ENCODE measurements at places on chromosomes 2 and 18.

GRCh38 chr2:74768401-74768914, 65.5 kb upstream of the HK2 start:
- DNase-seq = no peak

DNA sequence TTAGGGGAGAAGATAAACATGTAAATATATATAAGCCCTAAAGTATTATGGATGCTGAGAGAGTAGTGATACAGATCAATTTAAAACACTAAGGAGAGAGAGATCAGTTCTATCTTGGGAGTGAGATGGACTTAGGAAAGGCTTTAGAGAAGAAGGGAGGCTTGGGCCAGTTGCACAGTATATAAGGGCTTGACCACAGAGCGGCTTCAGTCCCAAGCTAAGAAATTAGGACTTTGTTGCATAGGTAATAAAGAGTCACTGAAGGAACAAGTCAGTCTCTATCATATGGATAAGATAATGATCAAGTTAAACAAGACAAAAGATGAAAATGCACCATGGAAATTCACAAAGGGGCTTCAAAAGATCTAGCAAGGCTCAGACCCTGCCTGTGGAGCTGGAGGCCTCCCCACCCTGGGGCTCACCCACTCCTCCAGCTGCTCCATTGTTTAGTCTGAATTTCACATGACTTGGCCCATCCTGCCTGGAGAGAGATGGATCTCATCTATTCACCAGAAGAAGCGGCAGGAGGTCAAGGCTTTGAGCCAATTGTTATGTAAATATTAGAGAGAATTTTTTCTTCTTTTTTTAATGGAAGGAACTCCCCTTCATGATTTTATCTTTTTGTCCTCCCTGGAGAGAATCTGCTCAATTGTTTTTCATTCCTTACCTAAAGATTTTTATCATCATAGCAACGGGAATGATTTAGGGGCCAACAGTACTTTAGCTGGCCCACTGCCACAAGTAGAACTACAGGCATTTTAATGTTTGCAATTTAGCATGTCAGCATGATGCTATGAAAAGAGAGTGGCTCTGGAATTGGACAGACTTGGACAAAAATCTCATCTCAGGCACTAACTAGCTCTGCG, 44.0 kb downstream of the GYPC start:
- no peak for DNase-seq

- peak; percentile 9 for DNase-seq
Measured at GRCh38 chr18:76801567-76802505, 20.5 kb upstream of the ZNF236 start.

GRCh38 chr18:44682871-44683221, 2.2 kb downstream of the SETBP1 start:
- DNase-seq = peak; percentile 77

DNA sequence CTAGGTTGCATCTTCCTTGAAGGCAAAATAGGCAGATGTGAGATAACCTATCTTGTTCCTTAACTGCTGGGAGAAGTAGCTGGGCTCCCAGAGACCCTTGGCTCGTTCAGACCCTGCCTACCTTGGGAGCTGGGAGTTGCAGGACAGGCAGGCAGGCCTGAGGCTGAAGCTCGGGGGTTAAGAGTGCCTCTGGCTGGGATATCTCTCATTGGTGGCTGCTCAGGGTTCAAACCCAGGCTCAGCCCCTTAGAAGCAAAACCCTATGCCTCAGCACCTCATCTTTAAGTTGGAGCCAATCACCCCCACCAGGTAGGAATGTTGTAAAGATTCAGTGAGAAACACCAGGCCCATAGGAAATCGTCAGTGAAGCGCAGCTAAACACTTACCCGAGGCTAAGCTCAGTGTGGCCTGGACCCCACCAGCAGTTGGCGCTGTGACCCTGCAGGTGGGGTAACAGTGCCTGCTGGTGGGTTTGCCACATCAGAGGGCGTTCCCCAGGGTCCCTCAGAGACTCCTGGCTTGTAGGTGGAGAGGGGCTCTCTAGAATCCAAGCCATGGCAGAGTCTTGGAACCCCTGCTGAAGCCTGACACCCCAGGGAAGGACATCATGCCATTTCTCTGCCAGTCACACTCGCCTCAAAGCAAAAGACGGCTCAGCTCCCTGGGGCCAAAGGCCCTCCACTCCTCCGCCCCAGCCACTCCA, 54.6 kb upstream of the GPR17 start:
- DNase-seq = peak; percentile 2

- DNase-seq = no peak
Measured at GRCh38 chr2:222037211-222037610, 261.6 kb downstream of the PAX3 start.

GRCh38 chr2:222561817-222562645, 93.9 kb downstream of the FARSB start:
- peak; percentile 24 for DNase-seq

DNA sequence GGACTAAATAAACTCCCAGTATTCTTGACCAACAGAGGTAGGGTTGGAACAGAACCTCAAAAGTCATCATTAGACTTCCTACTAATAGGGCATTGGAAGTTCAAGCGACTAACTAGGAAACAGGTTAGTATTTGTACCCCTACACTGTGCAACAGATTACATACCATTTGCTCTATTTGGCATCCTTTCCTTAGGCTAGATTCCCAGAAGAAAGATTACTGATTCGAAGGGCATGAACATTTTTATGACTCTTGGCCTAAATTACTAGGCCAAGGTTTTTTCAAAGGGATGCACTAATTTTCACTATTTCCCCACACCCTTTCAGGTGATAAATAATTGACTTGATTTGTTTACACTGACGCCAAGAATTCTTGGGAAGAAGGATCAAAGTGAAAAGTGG, 104.8 kb upstream of the CYP1B1 start:
- DNase-seq = no peak

DNA sequence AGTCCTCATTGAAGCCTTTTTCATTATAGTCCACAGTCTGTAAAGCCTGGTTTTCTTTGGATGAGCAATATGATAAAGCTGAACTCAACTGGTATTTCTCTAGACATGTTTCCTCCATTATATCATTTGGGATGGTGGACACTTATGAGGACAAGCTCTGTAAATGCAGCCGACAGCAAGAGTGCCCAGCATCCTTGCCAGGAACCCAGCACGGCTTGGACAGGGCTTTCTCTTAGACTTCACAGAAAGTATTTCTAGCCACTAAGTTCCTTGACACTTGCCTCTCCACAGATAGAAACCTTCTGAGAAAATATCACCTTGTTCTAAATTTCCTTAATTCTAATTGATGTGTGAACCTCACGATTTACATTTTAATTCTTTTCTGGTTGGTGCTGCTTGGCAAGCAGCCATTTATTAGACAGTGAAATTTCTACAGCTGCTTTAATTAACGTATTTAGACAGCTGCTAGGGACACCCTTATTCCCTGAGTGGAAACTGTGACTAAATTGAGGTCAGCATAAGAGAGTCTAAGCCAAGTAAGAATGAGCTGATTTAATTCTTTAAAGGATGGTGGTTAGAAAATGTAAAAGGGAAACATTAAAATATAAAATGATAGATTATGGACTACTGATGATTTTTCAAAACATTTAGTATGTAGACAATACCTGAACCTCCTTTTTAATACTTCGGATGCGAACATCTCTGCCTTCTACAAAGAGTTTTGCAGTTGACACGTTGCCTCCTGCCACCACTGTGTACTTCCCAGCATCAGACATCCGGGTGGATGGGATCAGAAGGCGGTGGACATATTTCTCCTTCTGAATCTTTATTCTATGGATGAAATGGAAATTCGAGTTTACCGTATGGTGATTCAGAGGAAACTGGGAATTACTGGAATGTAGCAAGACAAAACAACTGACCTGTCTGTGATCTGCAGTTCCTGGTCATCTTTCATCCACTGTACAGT, 39.8 kb downstream of the TTN start:
- peak; percentile 32 for DNase-seq

- no peak for DNase-seq
Measured at GRCh38 chr2:134301928-134302260, 48.0 kb downstream of the MGAT5 start.

DNA sequence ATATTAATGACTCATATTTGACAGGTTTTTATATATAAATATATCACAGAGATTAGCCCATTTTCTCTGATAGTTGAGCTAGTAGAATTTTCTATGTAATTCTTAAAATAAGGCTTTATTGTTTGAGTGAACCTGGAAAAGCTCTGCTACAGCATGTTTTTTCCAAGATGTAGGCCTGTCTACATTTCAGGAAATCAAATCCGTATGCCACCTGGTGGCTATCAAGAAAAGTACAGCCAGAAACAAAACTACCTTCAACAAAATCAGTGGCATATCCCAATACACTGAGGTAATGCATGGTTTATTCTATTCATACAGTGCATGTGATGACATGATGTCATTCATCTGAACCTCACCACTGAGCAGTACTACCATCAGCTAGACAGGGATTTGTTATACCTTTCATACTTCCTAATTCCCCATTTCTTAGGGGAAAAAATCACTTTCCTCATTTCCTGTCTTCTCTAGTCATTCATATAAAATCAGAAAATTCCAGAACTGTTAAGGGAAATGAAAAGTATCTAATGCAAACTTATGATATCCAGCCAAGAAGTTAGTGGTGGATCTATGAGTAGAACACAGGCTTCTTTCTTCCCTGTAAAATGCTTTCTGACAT, 310.4 kb upstream of the SYT4 start:
- peak; percentile 53 for DNase-seq

DNA sequence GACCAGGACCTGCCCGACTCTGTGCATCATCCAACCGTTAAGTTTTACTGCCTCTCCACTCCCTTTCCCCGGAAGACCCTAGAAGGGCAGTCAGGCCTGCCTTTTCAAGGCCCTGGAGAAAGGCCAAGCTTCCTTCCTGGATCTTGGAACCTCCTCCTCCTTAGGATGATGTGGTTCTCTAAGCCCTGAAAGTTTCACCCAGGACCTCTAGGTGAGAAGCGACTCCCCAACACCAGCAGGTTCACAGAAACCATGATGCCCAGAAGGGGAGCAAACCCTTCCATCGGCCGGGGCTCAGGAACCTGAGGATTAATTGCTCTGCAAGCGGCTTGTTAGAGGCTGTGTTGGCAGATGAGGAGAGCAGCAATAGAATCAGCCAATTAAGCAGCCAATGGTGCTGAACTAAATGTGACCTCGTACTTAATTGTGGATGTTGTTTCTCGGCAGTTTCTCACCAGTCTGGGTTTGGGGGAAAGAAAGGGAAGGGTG, 94.2 kb upstream of the FZD7 start:
- DNase-seq = no peak

DNA sequence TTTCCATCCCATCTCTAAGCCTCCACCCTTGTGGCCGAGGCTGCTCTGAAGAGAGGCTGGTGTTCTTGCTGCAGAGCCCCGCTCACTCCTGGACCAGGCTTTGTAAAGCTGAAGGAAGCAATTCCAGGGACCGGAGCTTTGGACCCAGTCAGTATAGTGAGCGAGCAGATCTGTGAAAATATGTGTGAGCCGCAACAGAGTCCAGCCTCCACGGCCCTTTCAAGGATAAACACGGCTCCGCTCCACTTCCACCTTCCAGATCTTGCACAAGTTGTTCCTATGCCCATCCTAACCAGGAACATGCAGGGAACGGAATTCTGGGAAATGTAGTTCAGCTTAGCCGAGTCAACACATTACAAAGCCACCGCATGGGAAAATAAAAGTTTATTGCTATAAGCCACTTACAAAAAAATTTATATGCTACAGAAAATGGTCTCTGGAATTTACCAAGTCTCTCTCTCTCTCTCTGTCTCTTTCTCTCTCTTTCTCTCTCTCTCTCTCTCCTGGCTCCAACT, 151.7 kb upstream of the ZNF521 start:
- DNase-seq = no peak
